ENCODE measurements at places on chromosomes 6 and 20. TPM values are rescaled to one million over a fixed set of nuclear protein-coding genes. Genes with fewer than 3 reads are reported as not detected.

The ARFGEF2 gene
- 57.0 TPM for total RNA-seq

The SAPCD1 gene
- not detected for total RNA-seq

The SEMG1 gene
- not detected for total RNA-seq

The BFSP1 gene
- 3.3 TPM for total RNA-seq

The BHLHE23 gene
- total RNA-seq: not detected

The WASF1 gene
- total RNA-seq: 17.3 TPM

The TRIM10 gene
- not detected for total RNA-seq

The TNFRSF6B gene
- total RNA-seq: 41.5 TPM

The PTPRT gene
- not detected for total RNA-seq

The RAMACL gene
- 6.2 TPM for total RNA-seq

The NKX2-2 gene
- not detected for total RNA-seq

The WFDC5 gene
- not detected for total RNA-seq

The MUC21 gene
- total RNA-seq: not detected

The DIDO1 gene
- total RNA-seq: 54.9 TPM

The ASF1A gene
- total RNA-seq: 23.8 TPM

The SAMD5 gene
- 1.3 TPM for total RNA-seq

The BCKDHB gene
- 12.2 TPM for total RNA-seq

The KCNK5 gene
- not detected for total RNA-seq

The GNAS-AS1 gene
- 0.10 TPM for total RNA-seq

The GJA1 gene
- total RNA-seq: 435 TPM

The INSM1 gene
- not detected for total RNA-seq

The SLC4A11 gene
- total RNA-seq: 4.9 TPM

The NCOA6 gene
- 10.2 TPM for total RNA-seq

The GNAS gene
- 467 TPM for total RNA-seq

The NOTCH4 gene
- 53.6 TPM for total RNA-seq

The FAM184A gene
- total RNA-seq: 0.33 TPM

Data from vein endothelial cell (primary cell).